ENCODE measurements at places on chromosomes 6 and 20.

- no peak for DNase-seq
Observed at GRCh38 chr20:57701090-57701489, 8.7 kb downstream of the PMEPA1 start.

DNA sequence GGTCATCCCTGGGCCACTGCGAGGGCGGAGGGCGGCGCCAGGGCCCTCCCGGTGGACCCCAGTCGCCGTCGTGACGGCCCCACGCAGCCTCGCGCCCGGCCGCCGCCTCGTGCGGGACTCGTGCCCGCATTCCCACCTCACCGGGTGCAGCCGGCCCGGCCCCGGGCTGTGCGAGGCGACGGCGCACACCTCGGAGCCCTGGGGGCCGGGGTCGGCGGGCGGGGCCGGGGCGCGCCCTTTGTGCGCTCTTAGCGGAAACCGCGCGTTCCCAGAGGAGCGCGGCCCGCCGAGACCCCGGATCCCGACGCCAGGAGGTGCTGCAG lies 5.5 kb upstream of the DLL1 start:
- no peak for DNase-seq

DNA sequence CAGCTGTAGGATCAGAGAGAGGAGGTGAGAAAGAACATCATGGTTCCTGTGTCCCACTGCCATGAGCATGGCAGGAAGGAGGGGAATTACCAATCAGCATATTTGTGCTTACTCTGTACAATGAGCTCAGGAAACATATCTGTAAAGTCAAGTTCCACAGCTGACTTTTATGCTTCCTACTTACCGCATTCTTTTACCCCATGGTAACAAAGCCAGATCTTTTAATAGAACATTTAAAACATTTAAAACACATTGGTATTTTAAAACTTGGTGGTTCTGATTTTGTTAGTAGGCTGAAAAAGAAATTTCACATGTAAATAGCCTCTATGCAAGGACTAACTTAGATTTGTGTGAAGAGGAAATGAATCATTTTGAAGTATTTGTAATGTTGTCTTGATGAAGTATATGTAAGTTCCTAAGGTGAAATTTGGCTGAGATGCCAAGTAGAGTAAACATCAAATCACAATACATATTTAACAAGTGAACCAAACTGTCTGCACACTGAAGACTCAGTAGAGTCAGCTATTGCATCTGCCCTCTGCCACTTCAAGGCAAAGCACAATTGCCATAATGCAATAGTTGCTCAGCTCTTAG lies 114.7 kb downstream of the GJA10 start:
- DNase-seq = no peak

DNA sequence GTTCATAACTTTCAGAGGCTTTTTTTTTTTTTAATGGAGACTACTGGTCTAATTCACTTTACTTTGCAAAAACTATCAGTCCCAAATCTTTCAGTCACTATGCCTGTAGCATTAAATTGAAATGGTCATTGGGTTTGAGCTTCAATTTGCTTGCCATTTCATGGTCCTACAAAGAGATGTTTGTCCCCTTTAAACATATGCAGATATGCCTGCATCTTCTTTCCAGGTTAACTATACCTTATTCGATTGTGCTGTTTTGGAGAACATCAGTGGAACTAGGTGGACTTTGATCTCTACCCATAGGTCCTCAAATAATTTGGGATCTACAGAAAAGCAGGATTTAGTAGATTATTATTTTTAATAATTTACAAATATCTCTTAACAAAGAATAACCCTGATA lies 4.6 kb downstream of the POU3F2 start:
- no peak for DNase-seq

DNA sequence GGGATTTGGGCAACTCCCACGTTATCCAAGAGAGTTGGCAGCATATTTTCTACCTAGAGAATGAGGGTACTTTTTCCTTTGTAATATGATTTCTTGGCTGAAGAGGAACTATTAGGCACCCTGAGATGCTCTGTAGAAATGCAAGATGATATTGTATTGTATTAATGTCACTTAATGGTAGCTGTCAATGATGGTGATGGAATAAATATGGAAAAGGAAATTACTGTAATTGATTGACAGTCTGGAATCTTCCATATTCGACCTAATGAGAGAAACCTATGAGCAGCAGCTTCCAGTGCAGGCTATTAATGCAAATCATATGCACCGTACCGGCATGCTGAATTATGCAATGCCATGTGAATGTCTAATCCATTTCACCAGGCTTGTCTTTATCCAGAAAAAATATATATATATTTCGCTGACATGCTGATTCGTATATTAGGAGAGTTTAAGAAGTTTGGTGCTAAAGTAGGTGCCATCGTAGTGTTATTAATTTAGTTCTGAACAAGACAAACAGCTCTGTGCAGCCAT lies 494.2 kb upstream of the JARID2 start:
- no peak for DNase-seq

GRCh38 chr20:57000441-57000968 lies 265.9 kb downstream of the BMP7 start:
- DNase-seq = no peak

GRCh38 chr6:128443553-128443952 lies 76.8 kb downstream of the PTPRK start:
- DNase-seq = no peak

DNA sequence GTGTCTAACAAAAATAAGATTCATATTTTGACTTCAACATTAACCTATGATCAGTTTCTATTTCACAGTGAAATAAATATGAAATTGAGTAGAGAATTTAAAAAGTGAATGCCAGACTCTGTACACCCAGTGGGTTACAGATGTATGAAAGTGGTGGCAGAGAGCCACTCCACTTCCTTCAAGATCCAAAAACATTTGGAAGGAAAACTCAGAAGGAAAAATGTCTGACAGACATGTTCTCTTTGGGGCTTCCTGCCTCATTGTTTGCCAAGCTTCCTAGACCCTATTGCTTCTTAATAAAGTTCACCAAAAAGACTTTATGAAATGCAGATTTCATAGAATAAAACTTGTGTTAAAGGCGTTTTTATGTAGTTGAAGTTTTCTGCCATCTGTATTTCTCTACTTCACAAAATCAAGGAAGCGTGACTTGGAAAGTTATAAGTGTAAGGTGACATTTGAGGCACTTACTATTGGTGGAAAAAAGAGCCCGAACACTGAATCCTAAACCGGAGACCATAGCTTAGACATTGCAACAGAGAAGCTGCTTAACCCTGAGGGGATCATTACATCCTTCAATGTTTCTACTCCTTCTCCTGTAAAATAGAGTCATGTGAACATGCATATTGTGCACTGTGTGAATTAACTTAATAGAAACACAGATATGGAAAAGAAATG lies 12.8 kb downstream of the HMGCLL1 start:
- DNase-seq = no peak

DNA sequence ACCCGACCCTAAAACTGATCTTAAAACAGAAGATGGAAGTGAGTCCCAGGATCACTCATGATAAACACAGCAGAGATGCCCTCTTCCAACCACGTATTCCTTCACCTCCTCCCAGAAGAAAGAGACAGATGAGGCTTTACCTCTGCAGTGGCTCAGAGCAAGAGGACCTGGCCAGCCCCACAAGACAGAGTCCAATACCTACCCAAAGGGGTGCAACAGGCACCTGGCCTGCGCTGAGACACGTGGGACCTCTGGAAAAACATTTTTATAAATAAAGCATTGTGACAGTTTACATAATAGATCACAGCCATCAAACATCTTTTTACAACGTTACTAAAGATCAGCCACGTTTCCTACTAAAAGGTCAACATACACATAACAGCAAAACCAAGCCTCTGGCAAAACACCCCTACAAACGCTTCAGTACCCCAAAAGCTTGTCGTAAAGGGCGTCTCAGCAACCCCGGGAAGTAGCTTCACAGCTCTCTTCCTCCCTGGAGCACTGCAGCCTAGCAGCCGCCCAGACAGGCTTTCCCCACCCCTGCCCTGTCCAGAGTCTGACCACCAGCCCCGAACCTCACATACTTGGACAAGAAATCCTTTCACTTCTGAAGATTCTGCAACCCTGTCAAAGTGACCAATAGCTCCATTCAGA lies 2.9 kb downstream of the TAF4 start:
- DNase-seq = no peak

DNA sequence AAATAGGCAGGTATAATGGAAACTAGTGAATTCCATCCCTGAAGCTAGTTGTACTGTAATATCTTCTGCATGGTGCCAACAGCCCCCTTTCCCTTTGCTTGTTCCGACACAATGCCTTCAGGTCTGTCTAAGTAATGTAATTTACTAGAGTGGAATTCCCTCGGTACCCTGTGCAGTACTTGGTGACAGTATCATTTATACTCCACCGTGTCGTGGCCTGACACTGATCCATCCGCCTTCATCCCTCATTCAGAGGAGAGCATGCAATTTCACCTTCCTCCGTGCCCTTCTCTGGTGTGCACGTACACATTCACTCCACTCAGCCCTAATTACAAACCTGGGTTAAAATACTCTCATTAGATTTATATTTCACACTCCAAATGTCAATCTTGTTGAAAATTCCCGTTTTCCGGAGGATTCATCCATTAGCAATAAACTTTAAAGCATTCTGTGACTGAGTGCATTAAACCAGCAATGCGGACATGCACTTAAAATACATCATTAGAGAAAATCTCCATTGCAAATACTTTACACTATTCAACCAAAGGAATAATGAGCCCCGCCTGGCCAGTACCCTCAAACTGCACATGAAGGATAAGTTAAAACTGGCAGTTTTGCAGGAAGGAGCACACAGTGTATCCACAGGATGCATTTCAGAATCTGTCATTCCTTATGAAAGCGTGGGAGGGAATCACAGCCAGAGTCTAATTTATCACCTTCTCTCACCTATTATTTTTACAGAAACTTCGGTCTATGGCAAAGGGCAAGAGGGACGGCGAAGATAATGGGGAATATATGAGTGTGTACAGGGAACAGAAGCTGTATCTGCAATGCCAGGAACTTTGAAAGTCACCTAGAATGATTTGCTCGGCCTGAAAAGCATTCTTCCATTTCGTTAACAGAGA lies 182.5 kb downstream of the GJA10 start:
- no peak for DNase-seq

GRCh38 chr6:25883991-25884390 lies 9.9 kb upstream of the SLC17A3 start:
- DNase-seq = no peak

DNA sequence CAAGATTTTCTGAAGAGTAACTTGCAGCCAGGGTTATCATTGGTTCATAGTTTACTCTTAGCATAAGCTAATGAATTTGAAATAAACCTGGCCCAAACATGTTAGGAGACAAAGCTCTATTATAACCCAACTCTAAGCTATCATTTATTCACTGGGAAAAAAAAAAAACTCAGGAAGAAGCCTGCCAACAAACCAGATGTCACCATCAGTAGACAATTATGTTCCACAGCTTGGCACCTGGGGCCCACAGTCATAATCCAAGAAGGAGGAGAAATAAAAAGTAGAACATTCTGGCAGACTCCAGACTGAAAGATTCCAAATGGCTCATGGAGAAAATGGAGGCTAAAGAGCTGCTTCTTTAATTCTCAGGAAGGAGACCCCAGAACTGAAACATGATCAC lies 100.0 kb upstream of the CNR1 start:
- no peak for DNase-seq

DNA sequence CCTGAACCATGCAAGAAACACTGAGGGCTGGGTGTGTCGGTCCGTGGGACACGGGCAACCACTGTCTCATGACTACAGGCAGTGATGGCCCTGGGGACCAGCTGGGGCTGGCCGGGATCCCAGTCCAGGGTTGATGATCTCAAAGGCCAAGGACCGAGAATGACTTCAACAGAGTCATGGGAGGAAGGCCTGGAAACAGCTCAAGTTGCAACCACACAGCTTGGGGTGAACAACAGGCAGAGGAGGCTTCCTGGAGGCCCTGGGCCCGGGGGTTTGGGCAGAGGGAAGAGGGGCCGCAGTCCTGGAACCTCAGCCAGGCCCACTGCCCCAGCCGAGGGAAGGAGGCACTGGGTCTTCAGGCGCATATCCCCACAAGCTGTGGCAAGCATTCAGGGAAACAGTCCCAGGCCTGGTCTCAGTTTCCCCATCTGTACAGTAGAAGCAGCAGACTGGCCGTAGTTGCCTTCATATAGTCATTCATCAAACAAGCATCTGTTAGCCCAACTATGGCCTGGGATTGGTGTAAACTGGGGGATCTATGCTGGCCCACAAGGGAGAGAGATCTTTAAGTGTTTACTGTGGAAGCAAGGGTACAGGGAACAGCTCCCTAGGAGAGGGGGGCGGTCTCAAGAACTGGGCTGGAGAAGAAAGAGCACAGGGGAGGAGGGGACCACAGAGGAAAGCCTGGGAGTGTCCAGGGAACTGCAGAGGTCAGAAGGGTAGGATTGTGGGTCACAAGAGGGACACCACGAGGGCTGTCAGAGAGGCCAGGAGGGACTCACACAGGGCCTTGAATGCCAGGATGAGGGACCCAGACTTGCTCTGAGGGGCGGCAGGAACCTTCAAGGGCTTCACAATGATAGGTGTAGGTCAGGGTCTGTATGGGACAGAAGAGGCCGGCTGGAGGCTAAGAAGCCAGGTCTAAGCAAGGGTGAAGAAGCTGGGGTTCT lies 2.1 kb downstream of the MYL9 start:
- no peak for DNase-seq

- no peak for DNase-seq
Observed at GRCh38 chr20:34977365-34978091, 21.9 kb downstream of the MYH7B start.

DNA sequence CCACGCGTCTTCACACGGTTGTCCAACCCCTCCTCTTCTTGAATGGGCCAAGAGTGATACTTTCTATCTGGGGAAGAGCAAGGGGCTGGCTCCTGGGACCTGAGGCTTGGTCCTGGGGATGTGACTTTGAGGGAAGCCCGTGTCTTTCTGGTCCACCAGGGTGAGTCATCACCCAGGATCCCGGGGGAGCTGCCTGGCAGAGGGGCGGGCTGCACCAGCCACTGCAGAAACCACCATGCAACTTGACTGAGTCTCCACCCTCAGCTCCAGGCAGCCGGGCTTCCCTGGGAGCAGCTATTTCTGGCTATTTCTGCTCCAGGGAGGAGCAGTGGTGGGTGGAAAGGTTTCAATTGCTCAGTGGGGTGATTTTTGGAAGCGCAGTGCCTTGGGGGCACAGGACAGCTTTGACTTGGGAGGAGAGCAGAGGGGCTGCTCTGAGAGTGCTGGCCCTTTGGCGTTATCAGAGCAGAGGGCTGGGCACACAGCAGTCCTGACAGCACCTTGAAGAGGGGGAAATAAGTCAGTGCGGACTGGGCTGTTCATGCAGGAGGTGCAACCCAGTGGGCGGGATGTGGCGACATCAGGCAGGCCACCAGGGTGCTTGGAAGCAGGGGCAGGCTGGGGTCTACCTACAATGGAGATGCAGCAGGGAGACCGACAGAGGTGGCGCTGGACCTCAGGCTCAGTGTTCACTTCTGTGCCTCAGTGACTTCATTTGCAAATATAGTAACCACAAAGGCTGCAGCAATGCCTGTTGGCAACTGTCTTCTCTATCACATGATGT lies 45.1 kb upstream of the FAM83D start:
- DNase-seq = no peak

DNA sequence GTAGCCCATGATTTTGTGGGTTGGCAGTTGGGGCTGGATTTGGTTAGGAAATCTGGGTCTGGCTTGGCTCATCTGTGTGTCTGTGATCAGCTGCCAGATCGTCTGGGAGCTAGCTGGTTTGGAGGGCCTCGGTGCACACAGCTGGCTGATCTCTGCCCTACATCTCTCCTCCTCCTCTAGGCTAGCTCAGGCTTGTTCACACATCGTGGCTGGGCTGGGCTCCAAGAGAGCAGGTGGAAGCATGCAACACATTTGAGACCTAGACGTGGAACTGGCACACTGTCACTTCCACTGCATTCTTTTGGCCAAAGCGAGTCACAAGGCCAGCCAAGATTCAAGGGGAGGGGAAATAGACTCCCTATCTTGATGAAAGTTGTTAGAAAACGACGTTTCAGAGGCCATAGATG lies 15.9 kb downstream of the NDUFAF5 start:
- DNase-seq = no peak
